Spleen (tissue), 13 donors: ENCODE measurements at places on chromosomes 1 and 21. TPM values are rescaled to one million over a fixed set of nuclear protein-coding genes. Genes with fewer than 3 reads are reported as not detected.
A peak's percentile ranks its signal among the peaks of the same experiment; 100 is the strongest.

The RGSL1 gene
- not detected for total RNA-seq

DNA sequence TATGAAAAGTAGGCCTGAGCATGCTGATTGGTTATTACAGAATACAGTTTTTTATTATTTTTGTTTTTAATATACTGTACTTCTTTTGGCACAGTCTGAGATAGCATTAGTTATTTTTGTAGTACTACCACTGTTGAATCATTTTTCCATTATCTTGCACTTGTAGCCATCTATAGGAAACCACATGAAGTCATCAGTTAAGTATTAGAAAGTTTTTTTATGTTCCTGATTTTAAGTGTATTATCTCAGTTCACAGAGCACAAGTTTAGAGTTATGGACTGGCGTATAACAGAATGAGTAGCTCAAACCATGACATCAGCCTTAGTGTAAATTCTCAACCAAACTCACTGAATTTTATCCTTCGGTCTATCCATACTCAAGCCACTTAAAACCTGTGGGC, 22.8 kb downstream of the DHX9 start:
- H3K27me3 ChIP-seq: no peaks in the 10 kb centered on the region
- no peaks in the 10 kb centered on the region for H3K4me1 ChIP-seq
- no peak overlapping the region for H3K4me3 ChIP-seq
- peaks cover 92% of the 10 kb centered on the region for H3K36me3 ChIP-seq
- no peak overlapping the region for H3K27ac ChIP-seq

GRCh38 chr1:212680680-212681389, 18.8 kb downstream of the BATF3 start:
- no peaks in the 10 kb centered on the region for H3K36me3 ChIP-seq
- no peak for DNase-seq
- no peak overlapping the region for H3K4me3 ChIP-seq
- H3K27me3 ChIP-seq: no peaks in the 10 kb centered on the region
- H3K27ac ChIP-seq: no peak overlapping the region
- peaks cover 42% of the 10 kb centered on the region for H3K4me1 ChIP-seq

GRCh38 chr1:89866568-89866967, 45.7 kb downstream of the LRRC8D start:
- H3K36me3 ChIP-seq: peaks cover 14% of the 10 kb centered on the region
- no peak for DNase-seq
- H3K4me1 ChIP-seq: peaks cover 5% of the 10 kb centered on the region
- peak overlapping the region; percentile 23 for H3K27ac ChIP-seq
- no peaks in the 10 kb centered on the region for H3K27me3 ChIP-seq

The PCAT6 gene
- total RNA-seq: 0.86 TPM
